ENCODE measurements at places on chromosomes 1 and 21. TPM values are rescaled to one million over a fixed set of nuclear protein-coding genes. Genes with fewer than 3 reads are reported as not detected.

The CCDC190 gene
- 0.22 TPM for total RNA-seq

GRCh38 chr1:65232461-65232990 is 76.8 kb upstream of the DNAJC6 start:
- no peaks in the 10 kb centered on the region for H3K4me1 ChIP-seq
- no peak overlapping the region for H3K4me3 ChIP-seq
- no peak for DNase-seq
- no peaks in the 10 kb centered on the region for H3K27me3 ChIP-seq
- peaks cover 5% of the 10 kb centered on the region for H3K36me3 ChIP-seq

- H3K27me3 ChIP-seq, result no peaks in the 10 kb centered on the region
- H3K4me3 ChIP-seq, result no peak overlapping the region
- DNase-seq, result no peak
- H3K36me3 ChIP-seq, result no peaks in the 10 kb centered on the region
- H3K27ac ChIP-seq, result no peak overlapping the region
Observed at GRCh38 chr1:209988706-209989105, 50.7 kb downstream of the SYT14 start.

DNA sequence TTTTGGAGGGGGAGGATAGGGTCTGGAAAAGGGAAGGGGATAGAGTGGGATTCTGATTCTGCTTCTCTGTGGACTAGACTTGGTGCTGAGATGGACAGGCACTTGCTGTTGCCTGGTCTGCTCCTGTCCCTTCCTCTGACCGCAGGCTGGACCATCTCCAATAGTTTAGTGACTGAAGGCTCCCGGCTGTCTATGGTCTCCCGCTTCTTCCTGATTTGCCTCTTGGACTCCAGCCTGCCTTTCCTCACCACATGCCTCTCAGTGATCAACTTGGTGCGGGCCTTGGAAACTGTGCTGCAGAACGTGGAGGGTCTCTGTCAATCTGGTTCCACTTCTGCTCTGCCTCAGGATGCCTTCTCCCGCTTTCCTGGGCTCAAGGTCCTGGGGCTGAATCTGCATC is 6.3 kb upstream of the ZSCAN20 start:
- H3K36me3 ChIP-seq, result no peaks in the 10 kb centered on the region
- H3K4me1 ChIP-seq, result peaks cover 42% of the 10 kb centered on the region
- DNase-seq, result no peak
- H3K27ac ChIP-seq, result no peak overlapping the region

GRCh38 chr21:41802198-41802584 is 35.3 kb upstream of the RIPK4 start:
- H3K27ac ChIP-seq, result no peak overlapping the region
- H3K4me3 ChIP-seq, result no peak overlapping the region
- no peaks in the 10 kb centered on the region for H3K27me3 ChIP-seq
- peaks cover 7% of the 10 kb centered on the region for H3K36me3 ChIP-seq

The BSND gene
- not detected for total RNA-seq

- H3K27me3 ChIP-seq, result peaks cover 14% of the 10 kb centered on the region
- peaks cover 50% of the 10 kb centered on the region for H3K4me1 ChIP-seq
- peaks cover 9% of the 10 kb centered on the region for H3K36me3 ChIP-seq
- H3K4me3 ChIP-seq, result peak overlapping the region; percentile 48
Observed at GRCh38 chr1:212638492-212639151, 30.1 kb downstream of the ATF3 start.

GRCh38 chr1:47931395-47931794 is 65.8 kb downstream of the TRABD2B start:
- no peaks in the 10 kb centered on the region for H3K36me3 ChIP-seq
- no peak overlapping the region for H3K27ac ChIP-seq
- no peaks in the 10 kb centered on the region for H3K27me3 ChIP-seq
- no peak overlapping the region for H3K4me3 ChIP-seq
- DNase-seq, result no peak
- no peaks in the 10 kb centered on the region for H3K4me1 ChIP-seq

GRCh38 chr1:70674941-70675685 is 264.0 kb downstream of the CTH start:
- no peaks in the 10 kb centered on the region for H3K36me3 ChIP-seq
- H3K4me3 ChIP-seq, result no peak overlapping the region
- H3K4me1 ChIP-seq, result no peaks in the 10 kb centered on the region
- H3K27ac ChIP-seq, result no peak overlapping the region
- no peak for DNase-seq
- peaks cover 1% of the 10 kb centered on the region for H3K27me3 ChIP-seq

GRCh38 chr1:222369148-222369547 is 178.8 kb downstream of the HHIPL2 start:
- DNase-seq, result no peak
- H3K36me3 ChIP-seq, result no peaks in the 10 kb centered on the region
- H3K27me3 ChIP-seq, result no peaks in the 10 kb centered on the region
- peaks cover 48% of the 10 kb centered on the region for H3K4me1 ChIP-seq

GRCh38 chr1:206524739-206525364 is 17.5 kb downstream of the RASSF5 start:
- H3K27ac ChIP-seq, result no peak overlapping the region
- H3K36me3 ChIP-seq, result no peaks in the 10 kb centered on the region
- no peaks in the 10 kb centered on the region for H3K4me1 ChIP-seq
- no peak for DNase-seq

The TLR5 gene
- total RNA-seq, result not detected

GRCh38 chr1:9048551-9048950 is 20.9 kb downstream of the SLC2A5 start:
- H3K27ac ChIP-seq, result no peak overlapping the region
- peaks cover 8% of the 10 kb centered on the region for H3K4me1 ChIP-seq
- DNase-seq, result no peak

DNA sequence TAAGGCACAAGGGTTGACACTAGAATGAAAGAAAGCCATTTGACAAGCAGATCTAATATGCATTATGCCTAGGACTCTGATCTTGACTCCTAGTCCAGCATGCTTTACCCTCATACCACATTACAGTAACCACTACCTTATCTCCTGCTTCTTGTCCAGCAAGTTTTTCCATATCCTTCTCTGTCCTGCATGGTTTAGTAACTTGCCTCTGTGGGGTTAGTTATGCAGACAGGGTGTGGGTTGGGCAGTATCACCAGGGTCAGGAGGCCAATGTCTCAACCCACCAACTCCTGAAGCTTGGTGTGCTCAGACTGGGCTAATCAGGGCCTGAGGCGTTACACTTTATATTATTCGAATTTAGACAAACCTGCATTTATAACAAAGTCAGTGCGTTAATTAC is 18.8 kb downstream of the DHDDS start:
- no peak for DNase-seq
- H3K36me3 ChIP-seq, result peaks cover 24% of the 10 kb centered on the region
- no peaks in the 10 kb centered on the region for H3K27me3 ChIP-seq
- no peaks in the 10 kb centered on the region for H3K4me1 ChIP-seq
- H3K4me3 ChIP-seq, result no peak overlapping the region
